ENCODE measurements at places on chromosomes 1 and 21.

- DNase-seq = no peak
Measured at GRCh38 chr1:227907439-227908015, 40.2 kb downstream of the WNT9A start.

- no peak for DNase-seq
Measured at GRCh38 chr1:10339815-10340214, 59.0 kb upstream of the PGD start.

- DNase-seq = peak; percentile 46
Measured at GRCh38 chr1:54359393-54360162, 46.6 kb downstream of the SSBP3 start.

DNA sequence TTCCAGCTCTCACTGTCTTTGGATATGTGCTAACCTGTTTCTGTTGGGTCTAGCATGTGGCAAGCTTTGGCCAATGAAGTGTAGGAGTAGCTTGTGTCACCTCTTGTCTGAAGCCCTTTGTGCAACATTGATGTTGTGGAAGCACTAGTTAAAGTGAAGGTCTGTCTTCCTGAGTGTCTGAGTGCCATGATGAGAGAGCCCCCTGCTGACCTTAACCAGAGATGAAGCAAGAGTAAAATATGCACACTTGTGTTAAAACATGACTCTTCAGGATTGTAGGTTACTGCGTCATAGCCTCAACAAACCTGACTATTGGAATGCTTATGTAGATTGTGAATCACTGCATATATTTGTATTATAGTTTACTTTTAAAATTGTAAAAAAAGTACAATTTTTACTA, 103.7 kb downstream of the NCAM2 start:
- no peak for DNase-seq

GRCh38 chr1:155253208-155253607, 2.1 kb downstream of the ENTREP3 start:
- DNase-seq = no peak

GRCh38 chr1:108845991-108846390, 10.9 kb downstream of the AKNAD1 start:
- no peak for DNase-seq

DNA sequence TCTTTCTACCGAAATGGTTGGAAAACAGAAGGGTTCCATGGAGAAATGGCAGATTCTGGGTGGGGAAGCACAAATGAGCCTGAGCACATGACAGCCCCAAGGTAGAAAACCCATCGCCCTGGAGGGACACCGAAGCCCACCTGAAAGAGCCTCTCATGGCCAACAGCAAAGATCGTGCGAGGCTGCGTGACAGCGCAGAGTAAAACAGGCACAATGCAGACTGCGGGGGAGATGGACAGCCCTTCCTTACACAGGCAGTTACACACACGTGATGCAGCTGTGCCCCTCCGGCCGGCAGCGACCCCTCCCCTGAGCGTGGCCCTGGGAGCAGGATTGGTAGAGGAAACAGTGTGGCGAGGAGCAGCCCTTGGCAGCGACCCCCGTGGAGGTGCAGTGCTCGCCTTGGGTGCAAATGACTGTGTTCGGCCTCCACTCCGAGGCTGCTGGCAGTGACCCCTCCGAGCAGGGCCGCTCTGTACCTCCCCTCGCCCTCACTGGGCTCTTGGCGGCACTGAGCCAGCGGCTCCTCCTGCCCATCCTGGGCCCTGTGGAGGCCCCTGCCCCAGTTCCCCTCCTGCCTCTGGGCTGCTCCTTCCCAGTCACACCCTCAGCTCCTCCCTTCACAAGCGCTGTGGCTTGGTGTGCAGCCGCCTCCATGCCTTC, 120.9 kb upstream of the COL6A1 start:
- no peak for DNase-seq

- peak; percentile 40 for DNase-seq
Measured at GRCh38 chr21:33078907-33079582, 9.1 kb downstream of the OLIG1 start.

- DNase-seq = no peak
Measured at GRCh38 chr1:183032122-183032921, 9.1 kb downstream of the LAMC1 start.

- no peak for DNase-seq
Measured at GRCh38 chr1:23875382-23875781, 7.3 kb upstream of the FUCA1 start.

GRCh38 chr1:25073640-25074270, 143.7 kb upstream of the RUNX3 start:
- DNase-seq = no peak

GRCh38 chr1:27057801-27058625, 45.4 kb upstream of the TENT5B start:
- DNase-seq = no peak

DNA sequence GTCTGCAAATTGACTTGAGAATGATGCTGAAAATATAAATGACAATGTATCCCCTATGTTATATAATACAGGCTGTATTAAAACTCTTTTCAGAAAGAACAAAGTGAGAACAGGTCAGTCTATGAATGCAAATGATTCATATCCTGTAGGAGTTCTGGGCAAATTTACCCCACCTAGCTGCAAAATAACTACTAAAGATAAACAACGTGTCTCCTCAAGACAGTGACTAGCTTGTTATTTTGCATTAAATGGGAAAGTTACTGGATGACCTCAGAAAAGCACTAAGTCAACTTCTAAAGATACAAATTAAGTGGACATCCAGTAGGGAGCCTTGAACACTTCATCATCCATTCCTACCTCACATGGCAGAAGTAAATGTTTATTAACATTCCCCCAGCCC, 11.1 kb downstream of the RNF19B start:
- no peak for DNase-seq

GRCh38 chr1:85707267-85707989, 805 bp downstream of the ZNHIT6 start:
- DNase-seq = no peak

DNA sequence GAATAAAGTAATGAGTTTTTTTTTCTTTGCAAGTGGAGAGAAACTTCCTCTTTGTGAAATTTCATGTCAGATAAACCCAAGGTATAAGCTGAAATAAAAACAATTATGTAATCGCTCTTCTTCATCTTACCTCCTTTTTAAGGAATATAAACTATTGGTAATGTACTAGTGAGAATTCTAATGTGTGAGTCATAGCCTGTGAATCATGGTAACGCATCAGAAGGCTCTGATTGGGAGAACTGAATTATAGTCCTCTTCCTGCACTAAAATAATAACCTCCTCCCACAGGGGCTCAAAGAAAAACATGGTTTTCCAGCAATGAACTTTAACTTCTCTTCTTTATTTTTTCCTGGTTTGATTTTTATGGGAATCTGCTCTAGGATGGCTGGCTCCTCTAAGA, 57.1 kb upstream of the COX20 start:
- no peak for DNase-seq

DNA sequence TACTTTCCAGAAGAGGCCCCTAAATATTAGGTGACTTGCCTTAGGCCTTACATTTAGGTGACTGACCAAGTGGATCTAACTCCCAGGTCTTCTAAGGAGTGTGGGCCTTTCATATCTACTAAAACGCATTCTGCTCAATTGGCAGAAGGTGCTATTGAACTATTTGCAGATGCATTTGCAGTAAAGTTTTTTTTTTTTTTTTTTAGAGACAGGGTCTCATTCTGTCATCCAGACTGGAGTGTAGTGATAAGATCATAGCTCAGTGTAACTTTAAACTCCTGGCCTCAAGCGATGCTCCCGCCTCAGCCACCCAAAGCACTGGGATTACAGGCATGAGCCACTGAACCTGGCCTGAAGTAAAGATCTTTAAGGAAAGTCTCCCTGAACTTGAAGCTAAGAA, 13.0 kb upstream of the ACBD6 start:
- DNase-seq = no peak

GRCh38 chr21:27674041-27674615, 707.2 kb upstream of the ADAMTS5 start:
- no peak for DNase-seq

GRCh38 chr1:10516925-10517676, 42.4 kb downstream of the PEX14 start:
- no peak for DNase-seq

GRCh38 chr1:220001095-220001501, 45.2 kb downstream of the EPRS1 start:
- DNase-seq = no peak

DNA sequence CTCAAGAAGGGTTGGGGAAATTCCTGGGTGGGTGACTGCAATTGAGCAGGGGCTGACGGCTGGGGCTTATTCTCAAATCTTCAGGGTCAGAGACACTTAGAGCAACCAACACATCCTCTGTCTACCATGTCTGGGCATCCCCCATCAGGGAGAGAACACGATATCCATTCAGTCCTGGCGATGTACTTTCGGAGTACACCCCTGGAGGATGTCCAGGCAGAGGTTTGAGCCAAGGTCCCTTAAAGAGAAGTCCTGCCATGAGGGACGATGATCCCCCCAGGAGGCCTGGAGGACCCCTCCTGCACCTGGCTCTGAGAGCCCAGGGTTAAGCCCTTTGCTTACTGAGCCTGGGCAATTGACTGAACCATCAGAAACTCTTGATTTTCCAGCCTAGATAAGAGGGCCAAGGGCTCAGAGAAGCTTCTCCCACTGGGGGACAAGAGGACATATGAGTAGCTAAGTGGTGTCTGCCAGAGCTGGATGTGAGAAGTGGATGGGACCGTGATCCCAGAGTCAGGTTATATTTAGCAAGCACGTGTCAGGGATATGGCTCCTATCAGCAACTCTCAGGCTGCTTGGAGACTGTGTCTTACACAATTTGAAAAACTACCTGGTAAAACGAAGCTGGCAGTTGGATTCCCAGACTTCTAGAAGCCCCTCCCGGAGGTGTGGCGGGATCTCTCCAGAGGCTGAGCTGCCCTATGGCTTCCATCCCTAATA, 253.3 kb upstream of the VAMP3 start:
- DNase-seq = no peak

- DNase-seq = no peak
Measured at GRCh38 chr1:201427963-201428362, 6.4 kb upstream of the TNNI1 start.

DNA sequence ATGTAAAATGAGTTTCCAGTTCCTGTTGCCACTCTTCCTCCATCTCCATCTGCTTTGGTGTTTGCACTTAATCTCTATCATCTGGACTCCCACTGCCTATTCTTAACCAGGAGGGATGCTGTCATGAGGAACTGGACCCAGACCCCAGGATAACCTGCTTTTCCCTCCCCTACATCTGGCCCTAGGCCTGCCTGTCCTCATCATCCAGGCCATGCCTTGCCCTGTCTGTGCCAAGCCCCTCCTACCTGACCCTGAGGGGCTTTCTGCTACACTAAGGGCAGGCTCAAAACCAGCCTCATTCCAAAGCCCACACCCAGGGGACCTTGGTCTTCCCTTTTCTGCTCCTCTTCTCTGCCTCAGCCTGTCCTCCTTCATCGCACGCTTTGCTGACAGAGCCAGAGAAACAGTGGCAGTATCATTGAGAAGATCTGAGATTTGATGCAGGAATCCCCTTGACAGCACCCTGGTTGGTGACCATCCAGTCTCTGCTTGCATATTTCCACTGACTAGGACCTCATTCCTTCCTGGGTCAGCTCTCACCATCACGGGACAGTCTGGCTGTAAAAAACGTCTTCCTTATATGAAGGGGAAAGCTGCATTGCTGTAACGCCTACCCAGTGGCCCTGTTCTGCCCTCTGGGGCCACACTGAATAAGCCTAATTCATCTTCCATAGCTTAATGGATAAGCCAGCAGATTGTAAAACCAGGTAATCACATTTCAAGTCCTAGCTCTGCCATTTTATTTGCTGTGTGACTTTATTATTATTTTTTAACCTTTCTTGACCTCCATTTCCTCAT, 38.8 kb downstream of the PLXNA2 start:
- DNase-seq = no peak

GRCh38 chr1:92026806-92027205, 3.0 kb upstream of the EPHX4 start:
- DNase-seq = no peak

- DNase-seq = no peak
Measured at GRCh38 chr1:81183553-81183952, 617.2 kb upstream of the ADGRL2 start.

GRCh38 chr21:15301736-15302135, 236.9 kb upstream of the NRIP1 start:
- no peak for DNase-seq

DNA sequence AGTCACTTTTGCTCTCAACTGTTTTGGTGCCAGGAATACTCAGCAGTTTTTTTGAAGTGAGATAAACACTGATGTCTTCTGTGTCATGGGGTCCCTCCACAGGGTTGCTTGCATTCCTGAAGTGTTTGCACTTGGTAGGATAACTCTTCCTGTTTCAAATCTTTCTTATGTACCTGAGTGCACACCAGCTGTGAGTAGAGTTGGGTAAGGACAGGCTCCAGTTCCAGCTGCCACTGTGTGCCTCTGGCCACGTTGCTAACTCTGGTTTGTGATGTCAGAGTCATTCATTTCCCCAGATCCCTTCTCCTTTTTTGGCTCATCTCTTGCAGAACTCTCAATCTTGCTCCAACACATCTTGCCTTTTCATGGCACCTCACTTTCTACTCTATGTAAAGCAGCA, 356.3 kb upstream of the B3GALT2 start:
- DNase-seq = no peak

DNA sequence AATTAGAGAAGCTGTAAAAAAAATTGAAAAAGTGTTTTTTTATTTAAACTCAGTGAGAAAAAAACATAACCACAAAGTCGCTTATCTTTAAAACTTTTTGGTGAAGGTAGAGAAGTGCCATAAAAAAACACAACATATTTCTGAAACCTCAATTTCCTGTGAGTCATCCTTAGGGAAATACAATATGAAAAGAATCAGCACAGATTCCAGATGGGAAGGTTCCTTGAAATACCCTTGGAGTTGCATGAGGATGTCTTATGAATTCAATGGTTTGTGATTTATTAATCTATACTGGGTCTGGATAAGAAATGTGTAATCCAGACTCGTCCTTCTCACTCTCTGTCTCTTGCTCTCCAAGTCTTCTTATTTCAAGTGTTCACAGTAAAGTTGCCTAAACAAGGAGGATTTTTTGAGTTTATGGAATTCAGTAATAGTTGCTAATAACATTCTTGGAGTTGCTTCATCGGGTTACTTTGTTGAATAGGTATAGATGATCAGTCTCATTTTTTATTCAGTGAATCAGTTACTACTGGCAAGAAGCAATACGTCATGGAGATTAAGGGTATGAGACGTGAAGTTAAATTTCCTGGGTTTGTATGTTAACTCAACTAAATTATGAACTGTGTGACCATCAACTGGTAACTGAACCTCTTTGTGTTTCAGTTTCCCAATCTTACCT, 191.4 kb downstream of the KCNK2 start:
- DNase-seq = no peak

DNA sequence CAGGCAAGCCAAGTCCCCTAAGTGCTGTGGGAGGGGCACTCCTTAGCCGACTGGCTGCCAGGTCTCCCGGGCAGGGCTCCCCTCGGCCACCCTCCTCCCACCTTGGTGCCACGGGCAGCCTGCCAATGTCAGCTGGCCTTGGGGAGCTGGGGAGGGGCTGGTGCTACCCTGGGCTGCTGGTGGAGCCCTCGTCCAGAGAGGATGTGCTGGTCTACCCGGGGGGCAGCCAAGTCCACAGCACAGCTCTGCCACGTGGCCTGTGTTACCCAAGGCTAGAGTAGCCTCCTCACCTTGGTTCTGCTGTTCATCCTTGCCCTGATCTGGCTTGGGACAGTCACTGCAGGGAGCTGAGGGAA, 42.9 kb downstream of the CRYAA start:
- DNase-seq = peak; percentile 9

All from activated T-cell treated with anti-CD3 and anti-CD28 coated beads, Interleukin-2, amount 50 U/mL, for 48 hours (primary cell).